Left renal pelvis (tissue), 4 donors: ENCODE measurements at places on chromosomes 12 and 14.

GRCh38 chr12:84128117-84128991, 784.2 kb downstream of the SLC6A15 start:
- no peak for DNase-seq

- no peak for DNase-seq
Measured at GRCh38 chr12:89339526-89339925, 12.8 kb downstream of the DUSP6 start.

DNA sequence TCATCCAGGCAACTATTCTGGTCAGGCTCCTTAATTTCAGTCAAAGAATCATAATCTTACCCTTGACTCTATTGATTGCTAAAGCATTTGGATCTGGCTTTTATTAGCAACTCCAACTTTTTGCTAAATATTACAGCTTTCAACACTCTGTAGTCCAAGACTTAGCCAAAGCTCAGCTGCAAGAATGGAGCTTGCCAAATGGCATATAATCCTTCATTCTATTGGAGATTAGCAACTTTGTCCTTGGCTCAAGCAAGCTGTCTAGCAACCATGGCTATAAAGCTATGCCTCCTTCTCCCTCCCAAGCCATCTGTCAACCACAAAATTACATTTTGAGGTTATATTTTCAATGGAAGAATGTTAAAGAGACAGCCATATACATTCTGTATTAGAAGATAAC, 23.1 kb upstream of the NID2 start:
- DNase-seq = no peak

- no peak for DNase-seq
Measured at GRCh38 chr14:103994535-103995184, 52.3 kb upstream of the RD3L start.

DNA sequence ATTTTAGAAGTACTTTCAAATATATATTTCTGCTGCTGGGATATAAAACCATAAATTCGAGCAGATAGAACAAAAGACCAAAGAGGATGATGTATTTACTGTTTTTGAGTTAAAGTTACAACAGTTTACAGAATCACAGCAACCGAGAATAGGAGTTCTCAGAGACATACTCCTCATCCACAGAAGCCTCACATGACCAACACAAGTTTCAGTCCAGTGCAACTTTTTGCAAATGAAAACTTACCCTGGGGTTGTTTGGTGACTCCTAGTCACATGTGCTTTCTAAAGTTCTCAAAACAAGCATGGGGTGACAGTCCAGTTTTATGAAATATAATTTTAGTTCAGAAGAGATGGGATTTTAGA, 117.1 kb downstream of the PRKCH start:
- DNase-seq = no peak

- DNase-seq = no peak
Measured at GRCh38 chr12:32522331-32523221, 123.2 kb downstream of the FGD4 start.

GRCh38 chr12:3185260-3185870, 108.2 kb downstream of the TSPAN9 start:
- no peak for DNase-seq

GRCh38 chr14:23643533-23644194, 7.5 kb downstream of the DHRS2 start:
- no peak for DNase-seq

- no peak for DNase-seq
Measured at GRCh38 chr12:101480849-101481248, 5.7 kb downstream of the SPIC start.

DNA sequence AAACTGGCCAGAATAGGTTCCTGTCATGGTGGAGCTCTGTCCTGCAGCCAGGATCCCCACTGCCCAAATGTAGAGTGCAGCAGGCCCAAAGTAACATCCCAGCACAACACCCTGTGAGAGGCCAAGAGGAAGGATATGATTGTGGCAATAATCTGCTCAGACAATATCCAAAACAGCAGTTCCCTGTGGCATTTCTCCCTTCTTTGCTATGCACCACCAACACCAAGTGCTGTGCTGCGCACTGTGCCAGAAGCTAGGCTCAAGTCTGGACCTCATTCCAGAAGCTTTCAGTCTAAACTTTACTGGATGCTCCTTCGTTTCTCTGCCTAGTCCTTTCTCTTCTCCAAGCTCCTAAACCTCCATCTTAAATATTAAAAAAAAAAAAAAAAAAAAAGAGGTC, 33.4 kb downstream of the SLC11A2 start:
- DNase-seq = no peak

DNA sequence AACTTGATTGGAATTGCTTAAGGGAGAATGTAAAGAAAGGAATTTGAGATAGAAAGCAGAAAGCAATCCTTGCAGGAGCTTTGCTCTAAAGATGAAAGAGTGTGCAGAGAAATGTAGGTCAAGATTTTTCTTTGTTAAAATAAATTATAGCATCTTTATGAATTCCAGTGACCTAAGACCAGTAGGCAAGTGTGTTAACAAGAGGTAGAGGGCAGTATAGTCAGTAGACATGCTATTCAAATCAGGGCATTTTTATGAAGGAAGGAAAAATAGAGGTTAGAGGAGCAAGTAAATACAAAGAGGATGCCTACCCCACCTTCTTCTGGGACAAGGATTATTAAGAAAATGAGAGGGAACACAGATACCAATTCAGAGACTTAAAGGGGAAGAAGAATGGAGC, 148.5 kb downstream of the PLCZ1 start:
- DNase-seq = no peak

- no peak for DNase-seq
Measured at GRCh38 chr12:20096430-20096829, 271.9 kb upstream of the PDE3A start.

GRCh38 chr14:75350505-75351060, 72.0 kb downstream of the FOS start:
- no peak for DNase-seq

DNA sequence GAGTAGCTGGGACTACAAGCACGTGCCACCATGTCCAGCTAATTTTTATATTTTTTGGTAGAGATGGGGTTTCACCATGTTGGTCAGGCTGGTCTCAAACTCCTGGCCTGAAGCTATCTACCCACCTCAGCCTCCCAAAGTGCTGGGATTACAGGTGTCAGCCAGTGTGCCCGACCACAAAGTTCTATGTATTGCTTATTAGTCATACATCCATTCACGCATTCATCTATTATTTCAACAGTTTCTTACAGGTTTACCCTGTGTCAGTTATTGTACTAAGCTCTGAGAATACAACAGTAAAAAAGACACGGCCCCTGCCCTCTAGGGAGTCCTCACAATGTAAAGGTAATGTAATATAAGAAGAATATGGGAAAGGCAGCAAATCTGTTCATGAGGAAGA, 188.9 kb upstream of the BTG1 start:
- DNase-seq = no peak

- no peak for DNase-seq
Measured at GRCh38 chr12:120630104-120630892, 10.1 kb upstream of the CABP1 start.

DNA sequence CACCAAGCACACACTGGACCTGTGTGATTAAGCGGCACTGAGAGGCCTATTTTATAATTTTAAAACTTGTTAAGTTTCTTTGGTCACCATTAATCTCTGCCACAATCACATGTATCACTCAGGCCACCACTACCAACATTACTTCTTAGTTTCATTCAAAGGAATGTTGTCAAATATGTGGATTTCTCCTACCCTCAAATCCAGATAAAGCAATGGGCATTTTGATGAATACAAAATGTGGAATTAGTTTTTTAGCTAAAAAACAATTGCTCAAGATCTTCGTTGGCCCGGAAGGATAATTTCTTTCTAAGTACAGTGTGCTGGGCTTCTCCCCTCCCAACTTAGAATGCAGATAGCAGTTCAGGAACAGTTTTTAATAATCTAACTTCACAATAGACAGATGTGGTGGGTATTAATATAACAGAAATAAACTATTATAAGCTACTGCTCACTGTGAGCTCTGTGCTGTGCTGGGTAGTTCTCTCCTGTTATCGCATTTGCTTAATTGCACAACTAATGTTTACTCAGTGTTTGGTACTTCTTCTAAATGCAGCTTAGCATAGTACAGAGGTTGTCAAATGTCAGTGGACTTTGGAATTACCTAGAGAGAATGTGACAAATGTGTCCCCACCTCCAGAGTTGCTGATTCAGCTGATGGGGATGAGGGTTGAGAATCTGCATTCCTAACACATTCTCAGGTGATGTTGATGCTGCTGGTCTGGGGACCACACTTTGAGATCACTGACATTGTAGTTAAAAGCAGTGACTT, 266.7 kb upstream of the AMIGO2 start:
- DNase-seq = no peak

- peak; percentile 45 for DNase-seq
Measured at GRCh38 chr14:52950410-52950897, 396 bp downstream of the FERMT2 start.

DNA sequence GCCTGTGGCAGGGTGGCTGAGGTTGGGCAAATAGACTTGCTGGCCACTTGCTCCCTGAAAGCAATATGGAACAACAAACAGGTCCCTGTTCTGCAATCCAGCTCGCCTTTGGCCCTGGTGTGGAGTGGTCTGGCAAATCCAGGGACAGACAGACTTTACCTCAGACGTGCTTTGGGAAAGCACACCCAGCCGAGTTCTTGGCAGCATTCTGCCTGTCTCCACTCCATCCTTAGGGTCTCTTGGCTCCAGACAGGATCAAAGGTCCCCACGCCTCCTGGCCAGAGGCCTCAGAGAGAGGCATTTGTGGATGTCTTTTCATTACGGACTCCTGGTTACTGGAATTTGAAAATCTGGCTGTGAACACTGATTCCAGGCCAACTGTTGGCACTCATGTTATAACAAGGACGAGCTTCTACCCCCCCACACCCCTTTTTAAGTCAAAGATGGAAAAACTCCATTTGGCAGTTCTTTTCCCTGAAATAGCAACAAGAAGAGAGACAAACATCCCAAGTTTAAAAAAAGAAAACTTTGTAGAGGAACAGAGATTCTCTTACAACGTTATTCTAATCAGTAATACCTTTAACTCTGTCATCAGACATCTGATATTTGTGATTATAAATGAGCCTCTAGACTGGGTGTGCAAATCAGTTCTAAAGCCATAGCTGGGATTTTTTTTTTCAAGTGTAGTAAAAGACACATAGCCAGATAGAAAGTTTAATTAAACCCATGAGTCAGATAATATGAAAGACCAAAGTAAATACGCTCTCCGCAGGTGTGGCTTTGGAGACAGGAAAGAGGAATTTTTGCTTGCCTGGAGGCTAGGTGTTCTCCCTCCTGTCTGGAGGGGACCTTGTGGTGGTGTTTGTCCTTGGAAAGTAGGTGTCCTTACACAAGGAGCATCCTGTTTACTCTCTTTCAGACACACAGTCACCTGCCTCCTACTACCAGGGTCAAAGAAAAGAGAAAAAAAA, 60.7 kb downstream of the GALNT8 start:
- no peak for DNase-seq

DNA sequence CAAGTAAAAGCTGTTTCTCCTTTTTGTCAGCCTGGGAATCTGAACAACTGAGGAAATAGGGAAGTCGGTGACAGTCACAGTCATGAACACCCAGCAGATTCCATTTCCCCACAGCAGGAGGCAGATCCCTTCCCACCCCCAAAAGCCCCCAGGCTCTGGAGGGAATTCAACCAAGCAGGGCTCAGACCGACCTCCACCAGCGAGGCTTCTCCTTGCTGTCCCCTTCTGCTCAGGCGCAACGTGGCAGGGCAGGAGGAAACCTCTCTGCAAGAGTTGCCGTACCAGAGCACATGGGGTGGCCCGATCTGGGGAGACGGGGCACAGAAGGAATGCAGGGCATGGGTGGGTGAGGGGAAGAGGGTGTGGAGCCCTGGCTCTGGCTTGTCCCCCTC, 319 bp downstream of the GALNT6 start:
- no peak for DNase-seq
